ENCODE measurements at places on chromosomes 1 and 21. TPM values are rescaled to one million over a fixed set of nuclear protein-coding genes. Genes with fewer than 3 reads are reported as not detected.

The MYBPH gene
- not detected for total RNA-seq

The MRAP gene
- not detected for total RNA-seq

The FOXO6 gene
- total RNA-seq: 0.86 TPM

The PALMD gene
- total RNA-seq: not detected

The TDRD10 gene
- not detected for total RNA-seq

The UMODL1 gene
- total RNA-seq: 0.23 TPM

The SPRR3 gene
- total RNA-seq: not detected

The EPHB2 gene
- not detected for total RNA-seq

- DNase-seq: no peak
These were observed 362.5 kb upstream of the ADAMTS5 start for GRCh38 chr21:27329255-27329851.

DNA sequence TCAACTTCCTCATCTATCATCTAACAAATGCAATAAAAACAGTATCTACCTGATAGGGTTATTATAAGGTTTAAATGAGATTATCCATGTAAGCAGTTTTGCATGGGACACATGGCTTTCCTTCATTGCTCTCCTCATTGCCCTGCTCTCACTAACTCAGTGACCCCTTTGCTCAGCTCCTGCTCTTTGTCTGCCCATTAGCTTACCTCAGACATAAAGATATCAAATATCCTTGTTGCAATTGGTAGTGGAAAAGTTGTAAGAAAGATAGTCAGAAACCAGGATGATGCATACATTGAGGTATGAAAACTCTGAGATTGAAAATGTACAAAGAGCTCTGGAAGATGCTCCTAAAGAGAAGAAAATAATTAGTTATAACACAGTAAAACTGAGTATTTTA lies 89.8 kb downstream of the EVI5 start:
- DNase-seq: no peak

DNA sequence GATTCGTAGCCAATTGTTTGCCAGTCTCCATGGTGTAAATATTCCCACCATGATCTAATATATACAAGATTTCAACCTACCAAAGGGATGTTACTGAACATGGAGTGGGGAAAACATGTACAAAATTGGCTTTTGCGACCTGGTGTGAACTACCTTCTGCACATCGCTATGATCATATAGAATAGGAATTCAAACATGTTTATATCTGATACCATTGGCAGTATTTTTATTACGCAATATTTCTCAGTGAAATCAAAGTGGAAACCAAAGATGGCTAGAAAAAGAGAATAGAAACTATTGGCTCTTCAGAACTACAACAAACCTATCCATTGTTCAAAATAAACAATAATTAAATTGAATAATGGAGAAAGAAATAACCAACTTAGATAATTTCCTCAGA lies 285.1 kb downstream of the TPR start:
- no peak for DNase-seq

GRCh38 chr1:90476411-90476810 lies 240.7 kb downstream of the BARHL2 start:
- DNase-seq: no peak

- no peak for DNase-seq
These were observed 4.6 kb upstream of the NBPF1 start for GRCh38 chr1:16617778-16618580.

DNA sequence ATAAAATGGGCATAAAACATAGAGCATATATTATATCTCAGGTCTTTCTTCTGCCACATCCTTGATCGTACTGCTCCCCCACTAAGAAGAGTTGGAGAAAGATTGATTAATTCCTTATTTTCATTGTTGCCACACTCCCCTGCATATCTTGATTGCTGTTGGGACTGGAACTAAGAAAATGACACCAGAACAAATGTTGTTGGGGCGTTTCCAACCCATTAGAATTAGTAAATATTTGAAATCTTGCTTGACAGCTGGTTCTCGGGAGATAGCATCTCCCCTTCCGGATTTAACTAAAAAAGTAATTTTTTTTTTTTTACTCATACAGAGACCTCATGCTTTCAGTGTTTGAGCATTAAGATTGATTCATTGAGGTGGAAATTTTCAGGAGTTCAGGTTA lies 493.0 kb upstream of the PLXNA2 start:
- DNase-seq: no peak

GRCh38 chr1:161082996-161083747 lies 6.2 kb downstream of the NECTIN4 start:
- DNase-seq: no peak

- no peak for DNase-seq
These were observed 185.1 kb upstream of the LMO4 start for GRCh38 chr1:87143413-87144135.

DNA sequence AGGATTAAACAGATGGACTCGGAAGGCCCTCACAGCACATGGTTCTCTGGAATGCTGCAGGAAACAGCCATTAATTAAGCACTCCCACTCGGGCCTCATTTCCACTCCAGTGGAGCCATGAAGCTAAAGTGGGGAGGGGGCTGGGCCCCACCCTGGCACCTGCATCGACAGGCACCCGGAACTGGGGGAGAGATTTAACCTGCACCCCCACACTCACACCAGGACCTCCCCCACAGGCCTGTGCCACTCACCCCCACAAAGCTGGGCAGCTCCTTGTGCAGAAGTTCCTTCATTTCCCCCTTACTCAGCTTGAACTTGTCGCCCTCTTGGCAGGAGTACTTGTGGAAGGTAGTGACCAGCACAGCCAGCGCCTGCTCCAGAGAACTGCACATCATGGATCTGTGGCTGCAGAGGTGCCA lies 2.2 kb downstream of the S100A2 start:
- no peak for DNase-seq

GRCh38 chr1:162055062-162055461 lies 14.4 kb upstream of the NOS1AP start:
- no peak for DNase-seq

GRCh38 chr1:225603538-225604354 lies 49.2 kb downstream of the ENAH start:
- no peak for DNase-seq

DNA sequence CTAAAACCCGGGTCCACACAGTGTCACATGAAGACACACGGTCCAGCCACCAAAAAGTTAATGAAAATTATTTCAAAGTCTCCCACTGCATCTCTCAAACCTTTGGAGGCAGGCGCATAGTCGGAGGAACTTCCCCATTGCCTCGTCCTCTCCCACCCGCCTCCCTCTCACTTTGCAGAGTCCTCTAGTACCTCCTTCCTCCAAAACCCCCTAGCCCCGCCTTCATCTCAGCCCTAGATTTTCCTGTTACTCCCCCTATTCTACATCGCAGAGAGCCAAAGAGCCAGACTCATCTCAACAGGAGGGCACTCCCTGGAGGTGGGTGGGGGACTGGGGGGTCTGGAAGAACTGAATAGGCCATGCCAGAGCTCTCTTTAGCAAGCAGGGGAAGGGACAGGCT lies 79.3 kb downstream of the DISP3 start:
- no peak for DNase-seq

DNA sequence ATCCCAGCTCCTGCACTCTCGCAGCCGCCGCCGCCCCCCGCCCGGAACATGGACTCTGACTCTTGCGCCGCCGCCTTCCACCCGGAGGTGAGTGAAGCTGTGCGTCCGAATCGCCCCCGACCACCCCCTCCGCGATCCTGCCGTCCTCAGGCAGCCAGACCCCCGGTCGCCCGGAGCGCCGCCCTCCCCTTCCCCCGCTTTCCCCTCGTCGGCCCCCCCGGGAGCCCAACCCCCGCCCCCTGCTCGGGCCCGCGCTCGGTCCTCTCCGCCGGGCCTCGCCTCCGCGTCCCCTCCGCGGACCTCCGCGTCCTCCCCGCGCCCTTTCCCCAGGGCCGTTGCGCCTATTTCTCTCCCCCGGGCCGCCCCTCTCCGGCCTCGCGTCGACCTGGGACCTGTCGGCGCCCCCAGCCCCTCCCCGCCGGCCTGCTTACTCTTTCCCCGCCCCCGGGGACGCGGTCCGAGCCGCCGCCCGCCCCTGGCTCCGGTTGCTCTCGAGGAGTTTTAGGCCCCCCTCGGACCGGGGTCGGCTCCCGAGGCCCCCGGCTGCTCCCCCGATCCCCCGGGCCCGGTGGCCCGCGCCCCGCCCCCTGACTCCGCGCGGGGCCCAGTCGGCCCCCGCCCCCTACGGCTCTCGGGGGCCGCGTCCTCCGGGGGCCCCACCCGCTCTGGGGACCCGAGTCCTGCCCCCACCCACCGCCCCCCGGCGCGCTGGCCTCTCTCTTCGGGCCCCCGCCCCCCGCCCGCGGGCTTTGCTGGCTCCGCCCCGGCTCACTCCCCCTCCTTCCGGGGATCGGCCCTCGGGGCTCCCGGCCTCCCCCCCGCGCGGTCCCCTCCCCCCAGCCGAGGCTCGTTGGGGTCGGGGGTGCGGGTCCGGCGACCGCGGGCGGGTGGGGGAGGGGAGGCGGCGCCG lies 743 bp downstream of the PHF13 start:
- no peak for DNase-seq

DNA sequence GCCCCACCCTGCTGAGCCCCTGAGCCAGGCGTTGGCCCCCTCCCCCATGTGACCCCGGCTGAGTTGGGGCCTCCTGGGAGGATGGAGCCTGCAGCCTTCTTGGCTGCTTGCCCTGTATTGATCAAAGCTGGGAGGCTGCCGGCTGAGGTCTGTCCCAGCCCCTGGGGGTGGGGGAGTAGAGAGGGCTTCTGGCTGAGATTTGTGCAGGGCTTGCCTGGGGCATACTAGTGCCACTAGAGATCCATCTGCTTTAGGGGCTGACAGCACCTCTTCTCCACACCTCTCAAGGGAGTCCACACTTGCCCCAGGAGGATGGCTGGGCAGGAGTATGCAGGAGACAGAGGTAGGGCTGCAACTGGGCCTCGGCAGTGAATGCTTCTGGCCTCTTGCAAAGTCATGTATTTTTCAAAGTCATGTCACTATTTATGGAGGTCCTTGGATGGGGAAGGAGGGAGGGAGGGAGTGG lies 53.6 kb upstream of the SSBP3 start:
- DNase-seq: no peak

DNA sequence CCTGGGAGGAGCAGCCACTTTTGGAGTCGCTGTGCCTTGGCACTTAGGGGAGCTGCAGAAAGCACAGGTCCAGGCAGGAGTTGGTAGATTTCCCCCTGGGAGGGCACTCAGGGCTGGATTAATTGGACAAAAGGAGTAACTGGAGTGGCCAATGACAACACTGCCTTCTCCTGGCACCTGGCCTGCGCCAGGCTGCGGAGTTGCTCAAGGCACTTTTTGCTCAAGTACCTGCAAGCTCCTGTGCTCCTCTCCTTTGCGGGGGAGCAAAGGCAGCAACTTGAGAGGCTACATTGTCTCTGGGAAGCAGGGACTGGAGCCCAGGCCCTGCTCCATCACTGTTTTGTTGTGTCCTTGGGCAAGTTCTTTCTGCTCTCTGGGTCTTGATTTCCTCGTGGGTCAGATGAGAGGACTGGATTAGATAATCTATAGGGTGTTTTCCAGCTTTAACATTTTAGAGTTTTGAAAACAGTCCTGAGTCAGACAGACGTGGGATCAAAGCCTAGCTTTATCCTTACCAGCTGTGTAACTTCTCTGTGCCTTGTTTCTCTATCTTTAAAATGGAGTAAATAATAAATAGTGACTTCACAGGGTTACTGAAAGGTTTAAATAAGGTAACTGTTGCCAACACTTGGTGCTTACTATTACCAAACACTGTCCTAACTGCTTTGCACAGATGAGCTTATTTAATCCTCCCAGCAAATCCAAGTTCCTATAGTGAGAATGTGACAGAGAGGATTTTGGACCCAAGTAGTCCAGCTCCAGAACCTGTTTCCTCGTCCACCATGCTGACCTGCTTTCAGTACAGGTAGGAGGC lies 18.0 kb upstream of the GRHL3 start:
- no peak for DNase-seq

GRCh38 chr1:76138217-76138616 lies 63.7 kb downstream of the ST6GALNAC3 start:
- DNase-seq: no peak

GRCh38 chr1:24080131-24080530 lies 31.8 kb downstream of the MYOM3 start:
- DNase-seq: no peak

DNA sequence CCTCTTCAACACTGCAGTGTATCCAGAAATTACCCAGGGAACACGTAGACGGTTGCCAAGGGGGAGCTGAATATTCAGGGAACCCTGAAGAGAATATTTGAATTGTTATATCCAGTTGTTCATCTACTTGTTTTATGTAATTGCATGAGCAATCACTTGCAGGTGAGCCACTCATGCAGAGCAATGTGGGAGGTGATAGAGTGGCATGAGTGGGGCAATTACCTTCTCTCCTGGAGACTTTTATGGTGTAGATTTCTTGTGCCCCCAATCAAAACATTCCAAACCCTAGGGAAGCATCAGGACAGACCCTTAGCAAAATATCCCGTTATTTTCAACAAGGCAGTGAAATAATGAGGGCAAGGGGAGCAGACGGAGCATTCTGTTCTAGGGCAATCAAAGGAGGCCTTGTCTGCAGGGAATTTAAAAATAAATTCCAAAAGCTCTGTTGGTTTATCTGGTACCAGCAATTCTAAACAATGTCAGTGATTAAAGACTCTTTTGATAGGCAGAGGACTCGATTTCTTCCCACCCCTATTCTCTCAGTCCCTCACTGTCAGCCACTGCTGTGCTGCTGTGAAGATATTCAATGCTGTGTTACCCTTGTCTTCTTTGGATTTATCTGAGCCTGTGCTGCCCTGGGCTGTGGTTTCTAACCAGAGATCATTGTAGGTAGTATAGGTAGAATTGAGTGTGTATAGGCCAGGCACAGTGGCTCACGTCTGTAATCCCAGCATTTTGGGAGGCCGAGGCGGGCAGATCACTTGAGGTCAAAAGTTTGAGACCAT lies 180.2 kb upstream of the MAP1LC3C start:
- DNase-seq: no peak

DNA sequence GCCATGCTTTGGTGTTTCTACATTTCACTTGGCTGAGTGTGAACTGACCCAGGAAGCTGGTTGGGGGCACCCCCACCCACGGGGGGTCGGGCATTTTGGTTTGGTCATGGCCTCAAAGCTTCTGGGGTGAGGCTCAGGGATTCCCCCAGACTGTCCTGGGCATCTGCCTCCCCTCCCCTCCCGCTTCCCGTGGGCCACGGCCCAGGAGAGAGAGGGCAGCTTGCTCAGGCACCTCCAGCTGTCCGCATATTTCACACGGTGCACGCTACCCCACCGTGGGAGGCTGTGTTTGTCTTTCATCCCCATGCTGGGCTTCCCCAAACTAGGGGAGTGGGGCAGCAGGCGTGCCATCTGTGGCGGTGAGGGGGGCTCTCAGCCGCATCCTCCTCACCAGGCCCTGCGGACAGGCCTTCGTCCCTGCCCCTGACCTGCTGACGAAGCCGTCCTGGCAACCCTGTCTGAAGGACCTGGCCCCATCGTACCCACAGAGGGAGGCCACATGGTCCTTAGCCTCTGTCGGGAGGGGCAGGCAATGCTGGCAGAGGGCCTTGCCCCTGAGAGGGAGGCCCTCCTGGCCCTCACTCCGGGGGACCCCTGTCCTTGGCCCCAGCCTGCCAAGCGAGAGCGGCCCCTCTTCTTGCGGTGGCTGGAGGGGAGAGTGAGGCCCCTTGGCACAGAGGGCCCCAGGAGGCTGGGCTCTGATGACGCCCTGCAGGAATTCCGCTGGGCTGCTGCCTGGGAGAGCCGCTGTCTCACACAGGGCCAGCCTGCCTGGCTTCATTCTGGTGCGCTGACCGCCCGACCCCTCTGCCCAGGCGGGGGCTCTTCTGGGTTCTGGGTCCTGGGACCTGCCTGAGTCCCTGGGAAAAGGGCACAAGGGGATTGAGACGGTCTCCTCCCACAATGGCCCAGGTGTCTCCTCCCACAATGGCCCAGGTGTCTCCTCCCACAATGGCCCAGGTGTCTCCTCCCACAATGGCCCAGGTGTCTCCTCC lies 22.1 kb downstream of the TP73 start:
- DNase-seq: no peak

- DNase-seq: no peak
These were observed 18.8 kb downstream of the OPRD1 start for GRCh38 chr1:28830814-28831213.
